ENCODE measurements at places on chromosomes 7 and 10.
A peak's percentile ranks its signal among the peaks of the same experiment; 100 is the strongest.

DNA sequence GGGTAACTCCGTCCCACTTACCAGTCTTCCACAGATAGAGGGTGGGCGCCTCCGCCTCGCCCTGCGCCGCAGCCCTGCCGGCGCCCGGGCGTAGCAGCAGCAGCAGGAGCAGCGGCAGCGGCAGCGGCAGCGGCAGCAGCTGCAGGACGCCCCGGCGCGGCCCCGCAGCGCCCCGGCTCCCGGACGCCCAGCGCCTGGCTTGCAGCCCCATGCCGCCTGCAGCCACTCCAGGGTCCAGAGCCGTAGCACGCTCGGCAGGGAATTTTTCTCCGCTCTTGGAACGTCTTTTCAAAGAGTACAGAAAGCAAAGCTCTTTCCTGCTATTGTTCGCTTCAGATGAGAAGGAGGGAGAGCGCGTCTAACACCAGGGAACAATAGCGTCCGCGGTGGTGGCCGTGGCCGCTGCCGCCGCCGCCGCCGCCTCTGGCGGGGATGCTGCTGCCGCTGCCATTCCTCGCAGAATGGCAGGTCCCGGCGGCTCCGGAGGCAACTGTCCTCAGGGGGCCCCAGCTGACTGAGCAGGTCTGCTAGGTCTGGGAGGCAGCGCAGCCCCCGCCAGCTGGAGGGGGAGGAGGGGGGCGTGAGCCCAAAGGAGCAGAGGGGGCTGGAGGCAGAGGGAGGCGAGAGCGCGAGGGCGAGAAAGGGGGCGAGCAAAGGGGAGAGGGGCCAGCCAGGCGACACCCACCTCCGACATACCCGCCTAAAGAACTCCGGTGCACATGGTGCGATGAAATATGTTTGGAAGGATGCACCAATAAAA, at the start of gene THSD7A:
THSD7A (minus strand) TSS at position 463 of the 760 bp plus-strand sequence; CDS start at position 211, 252 bp downstream.
- ATAC-seq = peak; percentile 86

DNA sequence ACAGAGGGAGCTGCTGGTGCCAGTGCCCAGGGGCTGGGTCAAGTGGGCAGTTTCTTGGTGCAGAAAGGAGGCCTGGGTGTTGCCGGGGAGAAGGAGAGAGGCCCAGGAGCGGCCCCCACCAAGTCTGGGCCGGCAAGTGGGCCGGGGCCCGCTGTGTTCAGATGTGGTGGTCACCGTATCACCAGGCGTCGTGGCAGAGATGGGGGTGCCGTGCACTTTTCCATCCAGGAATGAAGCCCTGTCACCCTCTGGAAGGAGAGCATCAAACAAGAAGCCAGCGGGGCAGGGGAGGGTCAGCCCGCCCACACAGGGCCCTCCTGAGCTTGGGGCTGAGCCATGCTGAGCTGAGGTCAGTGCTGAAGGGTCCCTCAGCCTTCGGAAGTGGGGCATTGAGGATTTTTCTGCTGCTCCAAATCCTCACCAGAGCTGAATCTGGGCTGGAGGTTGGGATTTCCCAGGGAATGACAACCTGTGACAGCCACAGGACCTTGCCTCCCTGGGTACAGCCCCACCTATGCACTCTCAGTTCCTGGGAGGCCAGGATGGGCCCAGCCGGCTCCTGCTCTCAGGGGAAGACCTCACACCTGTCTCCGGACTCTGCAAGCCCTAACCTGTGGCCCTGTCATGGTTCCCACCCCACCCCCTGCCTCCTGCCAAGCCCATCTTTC, 27.9 kb upstream of the INPP5A start:
- ATAC-seq = no peak

- ATAC-seq = no peak
Measured at GRCh38 chr7:120794106-120794729, 63.7 kb downstream of the TSPAN12 start.

DNA sequence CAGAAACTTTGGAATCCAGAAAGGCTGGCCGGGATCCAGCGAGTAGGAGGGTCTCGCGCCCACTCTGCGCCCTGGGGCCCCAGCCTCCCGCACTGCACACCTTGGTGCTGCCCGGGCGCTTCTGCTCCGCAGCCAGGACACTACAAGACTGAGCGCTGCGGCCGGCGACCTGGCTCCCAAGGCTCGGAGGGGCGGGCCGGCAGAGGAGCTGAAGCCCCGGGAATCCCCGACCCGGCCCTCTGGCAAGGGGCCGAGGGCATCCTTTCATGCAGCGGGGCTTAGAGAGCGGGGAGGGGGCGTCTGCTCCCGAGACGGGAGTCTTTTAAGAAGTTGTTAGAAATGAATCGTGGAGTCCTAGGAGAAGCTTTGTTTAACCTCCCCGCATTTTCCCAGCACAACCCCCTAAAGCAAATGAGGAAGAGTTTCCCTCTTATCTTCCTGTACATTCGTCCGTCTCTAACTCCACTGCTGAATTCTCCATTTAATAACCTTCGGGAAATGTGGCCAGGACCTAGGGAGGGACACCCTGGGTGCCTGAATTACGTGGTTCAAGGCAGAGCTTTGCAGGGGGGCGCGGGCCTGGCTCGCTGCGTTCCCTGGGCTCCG, 1.1 kb downstream of the VWC2 start:
- peak; percentile 36 for ATAC-seq

DNA sequence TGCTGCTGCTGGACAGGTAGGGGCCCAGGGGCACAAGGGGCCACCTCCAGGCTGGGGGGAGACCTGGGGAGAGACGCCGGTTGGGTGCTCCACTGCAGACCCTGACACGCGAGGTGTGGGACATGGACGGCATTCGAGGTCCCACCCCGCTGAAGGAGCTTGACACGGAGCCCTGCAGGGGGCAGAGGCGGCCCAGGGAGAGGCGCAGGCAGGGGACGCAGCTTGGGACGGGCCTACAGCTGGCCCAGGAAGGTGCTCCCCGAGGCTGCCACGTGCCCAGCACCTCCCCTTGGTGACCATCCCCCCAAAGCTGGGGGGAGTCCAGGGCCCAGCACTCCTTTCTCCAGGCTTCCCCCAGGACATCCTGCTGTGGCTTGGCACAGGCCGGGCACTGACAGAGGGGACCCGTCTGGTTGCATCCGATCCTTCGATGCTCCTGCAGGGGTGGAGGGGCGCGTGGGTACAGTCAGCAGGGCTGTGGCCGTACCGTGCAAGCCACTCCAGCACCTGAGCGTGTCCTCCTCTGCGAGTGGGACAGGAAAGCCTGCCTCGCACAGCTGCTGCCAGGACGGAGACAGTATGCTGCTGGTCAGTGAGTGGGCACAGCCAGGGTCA, 174.4 kb downstream of the ELFN1 start:
- ATAC-seq = no peak

DNA sequence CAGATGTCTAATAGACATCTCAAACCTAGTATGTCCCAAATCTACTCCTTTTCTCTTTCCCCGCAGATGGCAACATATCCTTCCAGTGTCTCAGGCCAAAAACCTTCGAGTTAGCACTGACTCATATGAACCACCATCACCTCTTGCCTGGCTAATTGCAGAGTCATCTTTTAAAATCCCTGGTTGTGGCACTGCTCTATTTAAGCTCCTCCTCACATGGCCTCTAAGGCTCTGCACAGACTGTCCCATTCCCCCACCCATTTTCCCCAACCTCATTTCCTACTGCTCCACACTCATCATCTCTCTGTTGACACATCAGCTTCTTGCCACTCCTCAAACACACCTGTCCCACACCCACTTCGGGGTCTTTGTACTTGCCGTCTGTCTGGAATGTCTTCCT, 16.8 kb upstream of the HBP1 start:
- ATAC-seq = peak; percentile 25

DNA sequence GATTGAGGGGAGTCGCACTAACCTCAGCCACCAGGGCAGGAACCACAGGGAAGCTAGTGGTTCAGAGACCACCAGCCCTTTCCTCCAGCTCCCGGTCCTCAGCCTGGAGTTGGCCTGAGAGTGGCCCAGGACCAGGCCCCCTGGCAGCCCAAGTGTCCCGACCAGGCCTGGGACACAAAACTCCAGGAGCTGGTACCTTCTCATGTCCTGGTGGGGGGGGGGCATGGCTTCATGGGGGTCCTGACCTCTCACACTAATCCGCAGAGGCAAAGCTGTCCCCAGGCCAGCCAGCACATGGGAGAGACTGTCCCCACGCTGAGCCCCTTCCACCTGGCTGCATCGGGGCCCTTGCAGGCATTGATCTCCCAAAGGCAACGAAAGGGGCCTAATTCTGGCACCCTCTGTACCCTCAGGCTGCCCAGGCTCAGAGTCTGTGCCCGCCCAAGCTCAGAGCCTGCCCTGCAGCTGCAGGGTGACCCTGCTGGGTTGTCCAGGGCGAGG, 28.2 kb downstream of the GPRIN2 start:
- no peak for ATAC-seq

DNA sequence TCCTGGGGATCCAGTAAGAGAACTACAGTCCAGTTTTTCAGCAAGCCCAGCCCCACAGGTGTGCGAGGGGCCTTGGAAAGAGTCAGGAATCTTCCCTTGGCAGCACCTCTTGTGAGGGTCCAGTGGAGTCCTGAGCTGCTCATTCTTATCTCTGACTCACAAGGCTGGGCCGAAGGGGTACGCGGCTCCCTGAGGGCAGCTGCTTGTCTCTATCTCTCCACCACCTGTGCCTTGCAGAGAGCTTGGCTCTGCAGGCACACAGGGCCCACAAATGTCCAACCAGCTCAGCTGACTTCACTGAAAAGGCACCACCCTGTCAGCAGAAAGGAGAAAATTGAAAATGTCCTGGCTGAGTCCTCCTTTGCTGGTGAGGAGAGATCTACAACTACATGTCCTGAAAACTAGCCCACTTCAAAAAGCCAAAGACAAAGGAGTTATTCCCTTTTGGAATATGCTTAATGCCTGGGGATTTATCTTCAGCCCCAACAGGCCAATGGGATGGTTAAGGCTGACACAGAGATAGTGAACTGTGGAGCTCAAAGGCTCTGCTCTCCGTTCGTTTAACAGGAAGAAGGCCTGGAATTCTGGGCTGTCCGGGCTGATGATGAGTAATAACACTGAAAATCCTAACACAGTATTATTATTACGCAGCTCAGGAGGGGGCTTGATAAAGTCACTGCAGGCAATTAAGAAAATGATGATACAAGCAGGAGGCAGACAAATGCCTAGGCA, 23.4 kb downstream of the UROS start:
- no peak for ATAC-seq

GRCh38 chr10:96850825-96851224, 18.7 kb downstream of the LCOR start:
- peak; percentile 98 for ATAC-seq

DNA sequence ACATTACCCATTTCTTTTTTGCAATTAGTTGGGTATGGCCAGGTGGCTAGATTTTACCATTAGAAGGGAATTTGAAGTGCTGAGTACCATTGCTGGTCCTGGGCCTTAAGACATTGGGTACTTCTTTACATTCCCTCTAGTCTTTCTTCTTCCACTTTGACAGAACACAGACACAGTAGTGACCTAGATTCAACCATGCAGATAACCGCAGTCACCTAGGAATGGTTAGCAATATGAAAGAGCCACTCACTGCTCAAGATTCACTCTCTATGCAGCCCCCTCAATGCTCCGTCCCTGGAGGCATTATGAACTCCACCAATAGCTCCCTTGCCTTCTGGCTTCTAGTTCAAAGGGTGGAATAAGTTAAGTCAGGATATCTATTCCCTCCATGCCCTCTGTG, 16.2 kb upstream of the PON1 start:
- no peak for ATAC-seq

DNA sequence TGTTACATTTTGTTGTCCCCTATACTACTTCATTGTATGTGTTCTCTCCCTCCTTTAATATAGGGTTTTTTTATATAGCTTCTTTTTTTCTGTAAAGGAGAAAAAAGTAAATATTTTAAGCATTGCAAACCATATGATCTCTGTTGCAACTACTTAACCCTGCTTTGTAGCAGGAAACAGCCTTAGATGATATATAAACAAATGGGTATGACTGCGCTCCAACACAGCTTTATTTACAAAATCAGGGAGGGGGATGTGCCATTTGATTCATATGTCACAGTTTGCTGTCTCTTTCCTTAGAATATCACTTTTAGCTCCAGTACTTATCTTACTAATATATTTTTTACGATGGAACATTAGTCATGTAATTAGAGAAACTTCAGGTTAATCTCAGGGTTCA, 155.2 kb upstream of the GNAI1 start:
- ATAC-seq = no peak

DNA sequence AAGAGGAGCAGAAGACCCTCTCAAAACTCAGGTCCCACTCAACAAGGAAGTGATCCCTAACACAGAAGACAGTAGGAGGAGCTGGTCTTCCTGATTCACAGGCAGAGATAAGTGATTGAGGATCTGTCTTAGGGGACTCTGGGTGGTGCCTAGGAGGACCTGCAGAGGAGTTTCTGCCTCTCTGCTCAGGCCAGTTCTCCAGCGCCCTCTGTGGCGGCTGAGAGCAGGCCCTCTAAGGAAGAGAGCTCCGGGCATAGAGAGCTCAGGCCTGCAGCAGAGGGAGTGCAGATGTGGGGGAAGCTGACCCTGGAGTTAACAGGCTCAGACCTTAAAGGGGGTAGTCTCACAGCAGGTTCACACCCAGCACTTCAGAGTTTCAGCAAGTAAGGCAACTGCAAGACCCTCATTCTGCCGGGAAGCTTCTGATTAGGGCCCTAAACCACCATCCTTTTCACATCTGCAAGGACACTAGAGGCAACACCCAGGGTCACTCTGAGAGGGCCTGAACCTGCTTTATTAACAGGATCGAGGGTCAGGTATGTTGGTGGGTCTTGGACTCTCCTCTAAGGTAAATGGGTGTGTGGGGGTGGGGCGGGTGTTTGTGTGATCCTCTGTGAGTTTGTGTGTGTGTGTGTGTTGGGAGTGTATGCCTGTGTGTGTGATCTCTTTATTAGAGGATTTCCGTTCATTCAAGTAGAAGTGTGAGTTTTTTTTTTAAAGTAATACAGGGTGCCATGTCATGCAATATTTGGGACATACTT, 57.6 kb upstream of the TARP start:
- ATAC-seq = no peak

DNA sequence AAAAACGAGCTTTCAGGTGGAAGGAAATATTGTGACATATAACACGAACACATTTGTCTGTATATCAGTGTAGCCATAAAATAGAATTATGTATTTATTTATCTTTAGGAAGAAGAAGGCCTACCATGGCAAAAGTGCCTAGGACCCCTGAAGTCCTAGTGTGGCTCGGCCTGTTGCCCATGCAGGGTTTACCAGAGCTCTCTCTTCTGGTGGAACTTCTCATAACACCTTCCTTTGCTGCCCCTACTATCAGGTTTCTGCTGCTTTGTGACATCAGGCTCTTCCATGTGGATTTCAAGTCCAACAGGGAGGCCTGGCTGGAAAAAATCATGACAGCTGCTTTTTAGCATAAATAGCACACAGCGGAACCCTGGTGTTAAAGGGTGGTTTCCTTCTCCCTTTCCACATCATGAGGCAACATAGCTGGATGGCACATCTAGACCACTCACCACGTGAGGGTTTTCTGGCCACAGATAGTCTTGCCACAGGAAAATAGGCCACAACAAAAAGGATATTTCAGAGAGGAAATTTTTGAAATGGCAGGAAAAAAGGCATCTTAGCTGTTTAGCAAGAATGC, 44.8 kb upstream of the ADO start:
- no peak for ATAC-seq

All from motor neuron (in vitro differentiated cells).